Activated naive CD8-positive, alpha-beta T cell treated with anti-CD3 and anti-CD28 coated beads, Interleukin-2, amount 10 ng/mL, durations not matched to agents 7 days and 5 days (primary cell): ENCODE measurements at places on chromosomes 4 and X. TPM values are rescaled to one million over a fixed set of nuclear protein-coding genes. Genes with fewer than 3 reads are reported as not detected.

DNA sequence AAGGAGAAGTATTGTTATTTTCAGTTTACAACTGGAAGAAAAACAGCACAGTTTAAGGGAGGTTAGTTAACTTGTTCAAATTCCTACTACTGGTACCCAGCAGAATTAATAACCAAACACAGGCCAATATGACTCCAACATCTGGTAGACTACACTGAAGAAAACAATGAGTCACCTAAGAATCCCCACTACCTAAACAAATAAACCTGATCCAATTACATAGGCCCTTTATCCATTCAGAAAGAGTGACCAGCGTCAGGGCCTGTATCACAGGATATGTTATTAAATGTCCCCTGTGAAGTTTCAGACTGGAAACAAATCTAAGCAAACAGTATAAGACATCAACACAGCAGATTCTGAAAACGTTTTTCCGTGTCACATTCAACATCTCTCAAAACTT is 492.5 kb upstream of the INTU start:
- no peaks in the 10 kb centered on the region for H3K4me1 ChIP-seq
- H3K27ac ChIP-seq, result no peak overlapping the region
- no peak overlapping the region for H3K4me3 ChIP-seq
- DNase-seq, result no peak
- H3K27me3 ChIP-seq, result no peaks in the 10 kb centered on the region

DNA sequence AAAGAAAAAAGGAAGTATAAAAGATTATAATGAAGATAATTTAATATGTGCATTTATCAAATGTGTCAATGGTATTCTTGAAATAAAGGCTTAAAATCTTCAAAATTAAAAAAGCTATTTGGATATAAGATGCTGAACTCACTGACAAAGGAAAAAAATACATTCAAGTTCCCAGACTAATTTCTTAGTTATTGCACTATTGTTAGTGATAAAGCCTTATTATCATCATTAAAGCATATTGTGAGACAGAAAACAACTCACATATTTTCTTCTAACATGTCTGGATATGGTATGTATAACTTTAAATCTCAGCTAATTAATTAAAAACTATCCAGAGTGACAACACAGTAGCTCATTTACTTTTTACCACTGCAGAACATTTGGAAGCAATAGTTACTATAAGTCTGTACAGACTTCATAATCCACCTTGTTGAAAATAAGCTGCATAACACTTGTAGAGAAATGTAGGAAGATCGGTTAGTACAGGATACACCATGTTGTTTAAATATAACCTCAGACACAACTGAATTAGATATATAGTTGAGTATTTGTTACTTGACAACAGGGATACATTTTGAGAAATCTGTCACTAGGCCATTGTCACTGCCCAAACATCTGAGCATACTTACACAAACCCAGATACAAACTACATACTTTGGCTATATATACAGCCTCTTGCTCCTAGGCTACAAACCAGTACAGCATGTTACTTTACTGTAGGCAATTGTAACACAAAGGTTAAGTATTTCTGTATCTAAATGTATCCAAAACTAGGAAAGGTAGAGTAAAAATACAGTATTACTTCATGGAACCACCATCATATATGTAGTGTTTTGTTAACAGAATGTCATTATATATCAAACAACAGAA is 12.8 kb upstream of the FAM200B start:
- peaks cover 19% of the 10 kb centered on the region for H3K4me1 ChIP-seq
- no peak for DNase-seq
- H3K4me3 ChIP-seq, result no peak overlapping the region
- H3K27me3 ChIP-seq, result no peaks in the 10 kb centered on the region
- no peak overlapping the region for H3K27ac ChIP-seq

DNA sequence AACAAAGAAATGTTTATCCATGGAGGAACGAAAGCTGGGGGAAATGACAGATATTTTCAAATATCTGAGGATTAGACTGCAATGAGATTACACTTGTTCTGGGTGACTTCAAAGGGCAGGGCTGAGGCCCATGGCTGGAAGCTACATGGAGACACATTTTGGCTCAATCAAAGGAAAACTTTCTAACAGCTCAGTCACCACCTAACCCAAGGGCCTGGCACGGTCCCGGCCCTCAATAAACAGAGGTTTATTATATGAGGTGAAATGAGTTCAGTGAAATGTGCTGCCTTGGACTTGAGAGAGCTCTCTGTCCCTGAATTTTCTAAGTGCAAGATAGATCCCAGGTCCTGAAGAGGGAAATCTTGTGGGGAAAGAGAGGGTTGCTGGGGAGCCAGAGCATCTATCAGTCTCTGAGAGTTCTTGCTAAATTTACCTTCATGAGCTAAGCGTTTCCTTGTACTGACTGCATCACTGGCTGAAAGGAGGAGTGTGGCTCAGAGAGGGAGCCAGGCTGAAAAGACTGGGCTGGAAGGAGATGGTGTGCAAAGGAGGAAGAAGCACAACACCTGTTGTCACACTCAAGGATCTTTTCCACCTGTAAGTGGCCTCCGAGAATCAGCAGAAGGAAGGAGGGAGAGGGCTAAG is 2.0 kb upstream of the RIPPLY1 start:
- no peak overlapping the region for H3K4me3 ChIP-seq
- H3K27ac ChIP-seq, result no peak overlapping the region
- no peak for DNase-seq
- H3K27me3 ChIP-seq, result no peaks in the 10 kb centered on the region
- H3K4me1 ChIP-seq, result no peaks in the 10 kb centered on the region

- H3K27me3 ChIP-seq, result peaks cover 3% of the 10 kb centered on the region
- DNase-seq, result no peak
- no peaks in the 10 kb centered on the region for H3K36me3 ChIP-seq
- no peaks in the 10 kb centered on the region for H3K4me1 ChIP-seq
- no peak overlapping the region for H3K27ac ChIP-seq
Measured at GRCh38 chr4:141652161-141652778, 15.9 kb downstream of the IL15 start.

GJB1 gene
- not detected for total RNA-seq

DNA sequence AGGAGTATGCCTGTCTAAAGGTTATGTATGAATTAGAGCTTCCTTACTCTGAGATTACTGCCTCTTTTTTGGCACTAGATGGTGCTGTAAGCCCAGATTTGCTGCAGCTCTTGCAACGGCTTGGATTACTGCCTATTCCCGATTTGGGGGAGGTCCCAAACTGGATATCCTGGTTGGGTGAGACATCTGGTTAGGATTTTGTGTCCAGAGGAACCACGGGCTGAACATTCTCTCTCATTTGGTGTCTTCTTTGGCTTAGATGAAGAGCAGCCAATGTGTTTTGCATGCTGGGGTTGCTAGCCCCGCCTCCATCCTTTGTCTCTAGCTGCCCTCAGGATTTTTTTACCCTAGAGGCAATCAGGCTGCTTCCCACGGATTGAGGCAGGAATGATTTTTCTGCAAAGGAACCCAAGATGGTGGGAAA is 31.9 kb downstream of the F8A1 start:
- peak; percentile 31 for DNase-seq
- H3K36me3 ChIP-seq, result no peaks in the 10 kb centered on the region
- peak overlapping the region; percentile 70 for H3K4me3 ChIP-seq
- peaks cover 2% of the 10 kb centered on the region for H3K4me1 ChIP-seq

GRCh38 chr4:181007751-181008150 is 1235.5 kb upstream of the TENM3 start:
- H3K4me1 ChIP-seq, result no peaks in the 10 kb centered on the region
- H3K27ac ChIP-seq, result no peak overlapping the region

- no peaks in the 10 kb centered on the region for H3K4me1 ChIP-seq
- DNase-seq, result no peak
- peaks cover 37% of the 10 kb centered on the region for H3K27me3 ChIP-seq
- H3K4me3 ChIP-seq, result no peak overlapping the region
Measured at GRCh38 chrX:83501003-83501402, 7.1 kb upstream of the POU3F4 start.

GRCh38 chr4:147826288-147826646 is 94.4 kb downstream of the ARHGAP10 start:
- peaks cover 2% of the 10 kb centered on the region for H3K4me1 ChIP-seq
- no peak overlapping the region for H3K27ac ChIP-seq
- H3K27me3 ChIP-seq, result no peaks in the 10 kb centered on the region
- no peak overlapping the region for H3K4me3 ChIP-seq
- no peak for DNase-seq
- no peaks in the 10 kb centered on the region for H3K36me3 ChIP-seq

AR gene
- not detected for total RNA-seq

MAGED4 gene
- 1.4 TPM for total RNA-seq

DNA sequence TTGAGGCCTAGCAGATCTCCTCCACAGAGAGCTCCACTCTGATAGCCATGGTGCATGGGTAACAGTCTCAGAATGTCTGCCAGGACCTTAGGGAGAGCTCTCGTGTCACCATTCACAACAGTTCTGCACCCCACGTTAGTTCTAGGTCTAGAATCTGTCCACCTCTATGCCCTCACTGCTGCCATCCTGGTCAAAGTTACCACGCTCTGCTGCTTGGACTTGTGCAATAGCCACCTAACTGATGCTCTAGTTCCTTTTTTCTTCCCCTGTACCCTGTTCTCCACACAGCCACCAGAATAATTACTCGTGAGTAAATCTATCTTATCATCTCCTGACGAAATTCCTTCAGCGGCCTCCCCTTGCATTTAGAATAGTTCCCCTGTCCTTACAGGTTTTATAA is 268.8 kb upstream of the GATB start:
- peaks cover 3% of the 10 kb centered on the region for H3K4me1 ChIP-seq
- H3K4me3 ChIP-seq, result no peak overlapping the region
- peaks cover 3% of the 10 kb centered on the region for H3K27me3 ChIP-seq
- no peak overlapping the region for H3K27ac ChIP-seq

DNA sequence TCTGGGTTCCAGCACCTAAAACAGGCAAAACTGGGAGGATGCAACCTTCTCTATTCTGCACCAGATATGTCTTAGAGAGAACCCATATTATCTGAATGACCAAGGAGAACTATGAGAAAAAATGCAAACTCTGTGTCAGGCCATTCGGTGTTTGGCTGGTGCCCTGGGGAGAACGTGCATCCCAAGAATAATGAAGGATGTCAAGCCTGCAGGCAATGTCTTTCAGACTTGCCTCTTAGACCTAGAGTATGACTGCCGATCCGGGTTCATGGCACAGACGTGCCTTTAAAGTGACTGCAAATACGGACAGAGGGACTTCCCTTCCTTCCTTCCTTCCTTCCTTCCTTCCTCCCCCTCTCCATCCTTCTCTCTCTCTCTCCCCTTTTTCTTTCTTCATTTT is 6.9 kb downstream of the XAGE1B start:
- peaks cover 3% of the 10 kb centered on the region for H3K27me3 ChIP-seq
- DNase-seq, result no peak
- H3K27ac ChIP-seq, result no peak overlapping the region
- no peak overlapping the region for H3K4me3 ChIP-seq
- H3K36me3 ChIP-seq, result no peaks in the 10 kb centered on the region

DNA sequence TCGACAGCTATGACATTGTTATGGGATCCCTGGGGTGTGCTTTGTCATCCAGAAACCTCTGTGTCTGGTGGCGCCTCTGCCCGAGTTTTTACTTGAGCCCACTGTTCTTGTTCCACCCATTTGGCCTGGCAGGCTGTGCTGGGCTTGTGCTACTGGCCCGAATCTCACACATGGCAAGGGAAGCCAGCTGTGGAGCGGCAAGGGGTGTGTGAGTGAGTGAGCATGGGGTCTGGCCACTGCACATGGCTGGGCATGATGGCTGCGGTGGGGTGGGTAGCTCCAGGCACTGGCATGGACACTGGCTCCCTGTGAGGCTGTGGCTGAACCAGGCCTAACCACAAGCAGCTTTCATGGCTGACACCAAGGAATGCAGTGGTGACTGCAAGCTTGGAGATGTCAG is 89.2 kb downstream of the DACH2 start:
- no peak overlapping the region for H3K4me3 ChIP-seq
- H3K4me1 ChIP-seq, result no peaks in the 10 kb centered on the region
- H3K27ac ChIP-seq, result no peak overlapping the region
- DNase-seq, result no peak

PLXNB3 gene
- total RNA-seq, result 1.3 TPM

GRCh38 chr4:110742143-110742542 is 119.3 kb upstream of the PITX2 start:
- no peaks in the 10 kb centered on the region for H3K4me1 ChIP-seq
- no peak for DNase-seq
- no peak overlapping the region for H3K4me3 ChIP-seq
- no peaks in the 10 kb centered on the region for H3K36me3 ChIP-seq
- H3K27me3 ChIP-seq, result no peaks in the 10 kb centered on the region
- no peak overlapping the region for H3K27ac ChIP-seq

DNA sequence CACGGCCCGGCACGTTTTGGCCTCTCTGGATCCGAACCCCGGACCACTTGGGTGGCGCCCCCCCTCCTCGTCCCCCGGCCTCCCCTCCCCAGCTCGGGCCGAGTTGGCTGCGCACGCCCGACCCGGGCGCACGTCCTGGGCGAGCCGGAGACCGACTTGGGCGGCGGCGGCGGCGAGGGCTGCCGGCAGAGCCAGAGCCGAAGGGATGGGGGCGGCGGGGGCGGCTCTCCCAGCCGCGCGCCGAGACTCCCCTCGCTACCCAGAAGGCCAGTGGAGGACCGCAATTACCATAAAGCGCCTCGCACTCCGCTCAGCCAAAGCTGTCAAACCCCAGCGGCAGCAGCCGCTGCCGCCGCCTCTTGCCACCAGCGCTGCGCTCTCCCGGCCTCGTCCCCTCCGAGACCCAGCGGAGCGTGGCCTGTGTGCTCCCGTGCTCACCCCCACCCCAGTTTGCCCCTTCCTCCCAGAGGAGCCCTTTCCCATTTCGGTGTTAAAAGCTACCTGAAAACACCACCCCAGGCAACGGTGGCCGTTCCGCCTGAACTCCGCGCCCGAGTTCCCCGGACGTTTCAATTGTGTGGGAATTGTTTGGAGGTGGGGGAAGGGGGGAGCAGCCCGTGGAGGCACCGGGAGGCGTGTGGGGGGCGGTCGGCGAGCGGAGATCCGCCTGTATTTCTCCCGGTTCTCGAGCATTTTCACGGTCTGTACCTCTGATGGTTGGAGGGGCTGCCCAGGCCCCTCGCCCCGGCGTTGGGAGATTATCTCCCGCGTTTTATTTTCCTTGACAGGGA is 701 bp upstream of the BCOR start:
- peaks cover 4% of the 10 kb centered on the region for H3K36me3 ChIP-seq
- DNase-seq, result peak; percentile 79
- peaks cover 16% of the 10 kb centered on the region for H3K4me1 ChIP-seq
- no peaks in the 10 kb centered on the region for H3K27me3 ChIP-seq
- H3K27ac ChIP-seq, result peak overlapping the region; percentile 89
- H3K4me3 ChIP-seq, result peak overlapping the region; percentile 87

GRCh38 chrX:129959493-129959832 is 23.0 kb upstream of the BCORL1 start:
- peaks cover 7% of the 10 kb centered on the region for H3K27me3 ChIP-seq
- no peak for DNase-seq
- H3K36me3 ChIP-seq, result no peaks in the 10 kb centered on the region

GRCh38 chrX:70979136-70979762 is 48.4 kb upstream of the SLC7A3 start:
- no peaks in the 10 kb centered on the region for H3K36me3 ChIP-seq
- H3K4me1 ChIP-seq, result peaks cover 14% of the 10 kb centered on the region
- no peak overlapping the region for H3K27ac ChIP-seq
- peak overlapping the region; percentile 52 for H3K4me3 ChIP-seq
- H3K27me3 ChIP-seq, result no peaks in the 10 kb centered on the region
- no peak for DNase-seq

GRCh38 chrX:47585273-47585672 is 3.0 kb downstream of the TIMP1 start:
- H3K36me3 ChIP-seq, result peaks cover 7% of the 10 kb centered on the region
- H3K4me3 ChIP-seq, result no peak overlapping the region
- no peak overlapping the region for H3K27ac ChIP-seq
- DNase-seq, result no peak
- peaks cover 12% of the 10 kb centered on the region for H3K4me1 ChIP-seq

ENPP6 gene
- 0.89 TPM for total RNA-seq
